Activated CD4-positive, CD25-positive, alpha-beta regulatory T cell (primary cell): ENCODE measurements at places on chromosomes 2 and 18.
A peak's percentile ranks its signal among the peaks of the same experiment; 100 is the strongest.

GRCh38 chr2:186205254-186205911, 280.7 kb upstream of the ZC3H15 start:
- no peak for DNase-seq

DNA sequence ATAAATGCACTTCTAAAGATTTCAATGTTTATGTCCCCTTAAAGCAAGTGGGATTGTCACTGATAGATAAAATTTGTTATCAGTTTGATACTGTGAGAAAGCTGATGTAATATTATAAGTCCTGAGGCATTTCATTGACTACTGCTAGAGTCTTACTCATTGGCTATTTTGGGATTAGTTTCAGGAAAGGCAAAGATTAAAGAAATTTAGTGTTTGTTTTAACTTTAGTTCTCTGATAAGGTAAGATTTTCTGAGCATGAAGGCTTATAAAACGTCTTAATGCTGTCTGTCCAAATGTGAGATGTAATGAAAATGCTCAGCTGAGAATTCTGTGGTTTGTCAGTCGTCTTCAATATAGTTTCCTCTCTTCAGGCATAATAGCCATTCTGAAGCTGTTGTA, 886.4 kb upstream of the CDH2 start:
- no peak for DNase-seq

DNA sequence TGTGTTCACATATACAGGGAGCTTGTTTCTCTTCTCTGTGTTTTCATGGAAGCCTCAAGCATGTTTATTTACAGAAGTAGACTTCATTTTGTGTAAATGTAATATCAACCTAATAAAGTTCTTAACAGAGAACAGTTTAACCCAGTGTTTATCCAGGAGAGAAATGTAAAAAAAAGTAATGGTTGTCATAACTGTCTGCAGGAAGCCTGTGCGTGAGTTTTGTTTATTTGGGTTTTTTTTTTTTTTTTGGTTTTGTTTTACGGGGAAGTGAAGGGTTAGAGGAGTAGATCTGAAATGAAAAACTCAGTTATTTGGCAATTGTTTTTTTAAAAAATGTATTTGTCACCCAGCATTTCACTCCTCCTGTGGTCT, 124.7 kb downstream of the RAPGEF4 start:
- no peak for DNase-seq

GRCh38 chr2:119549241-119549640, 5.0 kb downstream of the CFAP221 start:
- DNase-seq = no peak

DNA sequence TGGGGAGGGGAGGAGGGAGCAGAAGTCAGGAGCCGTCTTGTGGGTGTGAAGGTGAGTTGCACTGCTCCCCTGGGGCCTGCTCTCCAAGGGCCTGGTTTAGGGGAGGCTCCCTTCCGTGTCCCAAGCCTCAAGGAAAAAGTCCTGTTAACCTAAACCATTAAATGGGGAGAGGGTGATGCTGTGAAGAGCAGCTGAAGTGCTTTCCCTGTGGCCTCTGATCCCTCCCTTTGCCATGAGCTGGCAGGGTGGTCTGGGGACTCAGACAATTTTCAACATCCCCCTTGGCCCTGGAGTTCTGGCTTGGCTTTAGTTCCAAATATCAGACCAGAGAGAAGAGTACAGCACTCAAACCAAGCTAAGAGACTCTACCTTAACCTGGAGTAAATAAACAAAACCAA, 692 bp upstream of the POMC start:
- no peak for DNase-seq

DNA sequence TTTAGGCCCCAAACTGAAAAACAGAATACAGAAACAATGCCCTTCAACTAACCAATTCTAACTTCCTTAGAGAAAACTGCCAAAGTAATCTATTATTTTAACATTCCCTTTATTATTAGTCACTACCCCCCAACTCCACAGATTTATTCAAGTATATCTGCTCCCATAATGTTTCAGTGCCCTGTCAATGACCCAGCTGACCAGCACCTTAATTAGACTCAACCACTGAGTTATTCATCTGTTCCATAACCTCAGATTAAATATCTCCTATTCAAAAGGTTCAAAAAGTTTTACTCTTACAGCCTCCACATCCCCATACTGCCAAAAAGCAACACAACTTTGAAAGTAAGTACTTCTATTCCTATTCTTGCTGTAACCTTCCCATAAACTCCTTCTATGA, 202.4 kb downstream of the EXOC6B start:
- no peak for DNase-seq

- DNase-seq = peak; percentile 37
Measured at GRCh38 chr2:28391564-28392296, 928 bp upstream of the FOSL2 start.

- no peak for DNase-seq
Measured at GRCh38 chr18:74604774-74605173, 7.1 kb downstream of the ZNF407 start.

- no peak for DNase-seq
Measured at GRCh38 chr18:58544616-58545337, 84.1 kb downstream of the ALPK2 start.

DNA sequence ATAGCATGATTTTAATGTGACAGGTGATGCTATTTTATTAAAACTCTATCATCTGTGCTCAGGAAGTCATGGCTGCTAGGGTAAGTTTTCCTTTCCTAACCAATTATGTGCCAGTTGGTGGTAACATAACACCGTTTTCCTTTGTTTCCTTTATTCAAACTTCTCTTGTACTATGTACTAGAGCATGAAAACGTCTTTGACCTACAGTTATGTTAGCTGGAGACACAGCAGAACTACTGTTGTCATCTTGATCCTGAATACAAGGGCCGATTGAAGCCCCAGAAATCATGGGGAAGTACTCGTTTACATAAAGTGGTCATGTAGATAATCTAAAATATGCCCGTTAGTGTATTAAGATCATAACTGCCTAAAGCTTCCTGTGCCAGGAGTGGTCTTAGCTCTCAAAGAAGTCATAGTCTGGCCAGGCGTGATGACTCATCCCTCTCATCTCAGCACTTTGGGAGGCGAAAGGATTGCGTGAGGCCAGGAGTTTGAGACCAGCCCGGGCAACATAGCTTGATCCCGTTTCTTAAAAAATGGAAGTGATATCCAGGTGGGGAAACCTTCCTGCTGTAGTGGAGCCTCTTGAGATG, 20.5 kb downstream of the NEDD4L start:
- no peak for DNase-seq

- no peak for DNase-seq
Measured at GRCh38 chr2:11267931-11268330, 76.5 kb downstream of the ROCK2 start.

DNA sequence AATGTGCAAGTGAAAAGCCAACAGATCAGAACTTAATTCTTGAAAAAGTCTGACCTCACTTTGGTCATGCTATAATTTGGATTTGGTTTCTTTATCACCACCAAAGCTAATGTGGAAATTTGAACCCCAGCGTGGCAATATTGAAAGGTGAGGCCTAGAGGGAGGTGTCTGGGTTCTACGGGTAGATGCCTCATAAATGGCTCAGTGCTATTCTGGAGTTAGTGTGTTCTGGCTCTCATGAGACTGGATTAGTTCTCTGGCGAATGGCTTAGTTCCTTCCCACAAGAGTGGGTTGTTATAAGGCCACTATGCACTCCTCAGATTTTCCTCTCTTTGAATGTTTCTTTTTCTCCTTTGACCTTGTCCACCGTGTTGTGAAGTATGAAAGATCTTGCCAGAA, 22.3 kb downstream of the ORC4 start:
- DNase-seq = no peak

GRCh38 chr2:69547984-69548715, 95.4 kb downstream of the AAK1 start:
- no peak for DNase-seq

GRCh38 chr2:153595939-153596338, 117.4 kb upstream of the RPRM start:
- no peak for DNase-seq

- no peak for DNase-seq
Measured at GRCh38 chr2:140791802-140792201, 1339.0 kb downstream of the LRP1B start.

- DNase-seq = no peak
Measured at GRCh38 chr18:8681196-8681595, 24.2 kb upstream of the MTCL1 start.

DNA sequence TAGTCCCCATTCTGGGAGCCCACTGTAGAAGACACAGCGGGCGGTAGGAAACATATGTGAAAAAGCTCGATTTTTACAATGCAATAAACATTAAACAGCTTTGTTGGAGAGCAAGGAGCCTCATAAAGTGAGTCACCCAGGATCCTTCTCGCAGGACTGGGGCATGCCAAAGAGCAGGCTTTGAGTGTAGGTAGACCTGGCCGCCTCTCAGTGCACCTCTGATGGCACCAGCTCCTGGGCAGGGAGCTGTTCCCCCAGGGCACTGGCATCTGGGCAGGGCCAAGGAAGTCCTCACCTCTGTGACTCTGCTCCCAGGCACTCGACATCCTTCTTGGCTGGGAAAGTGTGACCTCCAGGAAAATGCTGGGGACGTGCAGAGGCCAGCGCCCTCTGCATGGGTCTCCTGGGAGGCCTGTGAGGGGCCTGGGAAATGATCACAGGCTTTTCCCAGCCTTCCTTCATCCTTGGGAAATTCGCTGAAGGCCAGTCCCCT, 94.2 kb downstream of the POLR1A start:
- no peak for DNase-seq

- no peak for DNase-seq
Measured at GRCh38 chr2:62760026-62760425, 54.5 kb downstream of the EHBP1 start.

GRCh38 chr18:49690312-49690711, 123.0 kb downstream of the ACAA2 start:
- no peak for DNase-seq

DNA sequence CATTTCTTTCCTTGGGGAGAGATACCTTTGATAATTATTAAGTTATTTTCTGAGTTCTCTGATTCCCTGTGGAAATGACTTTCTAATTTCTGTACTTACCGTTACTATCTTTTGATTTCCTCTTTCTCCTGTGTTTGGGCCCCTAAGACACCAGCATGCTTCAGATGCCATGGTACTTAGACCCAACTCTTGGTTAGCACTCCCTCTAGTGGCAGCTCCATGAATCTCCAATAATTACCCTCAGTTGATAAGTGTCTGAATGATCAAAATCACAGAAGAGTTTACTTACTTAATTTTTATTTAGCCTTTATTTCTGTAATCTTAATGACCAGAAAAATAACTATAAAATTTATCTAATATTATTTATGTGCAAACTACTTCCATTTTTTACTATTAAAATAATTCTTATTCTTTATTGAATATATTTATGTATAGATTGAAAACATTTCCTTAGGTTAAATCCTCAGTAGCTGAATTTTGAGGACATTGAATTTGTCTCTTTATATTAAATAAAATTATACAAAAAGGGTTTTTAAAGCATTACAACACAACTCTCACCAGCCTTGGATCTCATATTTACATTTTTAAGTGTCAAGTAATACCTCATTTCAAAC, 300.4 kb downstream of the KCNS3 start:
- DNase-seq = no peak

DNA sequence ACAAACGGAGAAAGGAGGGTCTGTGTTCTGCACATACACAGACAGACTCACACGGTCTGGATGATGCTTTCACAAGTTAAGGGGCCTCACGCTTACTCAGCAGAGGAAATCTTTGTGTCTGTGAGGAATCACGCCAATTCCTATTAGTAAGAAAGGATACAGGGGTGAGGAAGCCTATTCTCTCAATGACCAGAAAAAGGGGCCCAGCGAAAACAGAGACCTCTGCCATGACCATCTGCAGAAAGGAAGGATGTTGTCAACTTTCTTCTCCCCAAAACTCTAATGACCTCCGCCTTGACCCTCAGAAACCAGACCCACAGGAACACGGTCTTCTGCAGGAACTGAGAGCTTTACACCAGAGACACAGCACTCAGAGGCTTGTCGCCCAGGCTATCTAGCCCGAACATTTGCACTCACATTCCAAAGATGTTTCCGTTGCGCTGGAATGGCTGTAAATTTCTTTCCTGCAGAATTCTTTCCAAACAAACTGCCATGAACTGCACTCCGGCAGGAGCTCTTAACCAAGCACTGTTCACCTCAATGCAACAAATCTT, 186.3 kb downstream of the TCF4 start:
- DNase-seq = no peak

DNA sequence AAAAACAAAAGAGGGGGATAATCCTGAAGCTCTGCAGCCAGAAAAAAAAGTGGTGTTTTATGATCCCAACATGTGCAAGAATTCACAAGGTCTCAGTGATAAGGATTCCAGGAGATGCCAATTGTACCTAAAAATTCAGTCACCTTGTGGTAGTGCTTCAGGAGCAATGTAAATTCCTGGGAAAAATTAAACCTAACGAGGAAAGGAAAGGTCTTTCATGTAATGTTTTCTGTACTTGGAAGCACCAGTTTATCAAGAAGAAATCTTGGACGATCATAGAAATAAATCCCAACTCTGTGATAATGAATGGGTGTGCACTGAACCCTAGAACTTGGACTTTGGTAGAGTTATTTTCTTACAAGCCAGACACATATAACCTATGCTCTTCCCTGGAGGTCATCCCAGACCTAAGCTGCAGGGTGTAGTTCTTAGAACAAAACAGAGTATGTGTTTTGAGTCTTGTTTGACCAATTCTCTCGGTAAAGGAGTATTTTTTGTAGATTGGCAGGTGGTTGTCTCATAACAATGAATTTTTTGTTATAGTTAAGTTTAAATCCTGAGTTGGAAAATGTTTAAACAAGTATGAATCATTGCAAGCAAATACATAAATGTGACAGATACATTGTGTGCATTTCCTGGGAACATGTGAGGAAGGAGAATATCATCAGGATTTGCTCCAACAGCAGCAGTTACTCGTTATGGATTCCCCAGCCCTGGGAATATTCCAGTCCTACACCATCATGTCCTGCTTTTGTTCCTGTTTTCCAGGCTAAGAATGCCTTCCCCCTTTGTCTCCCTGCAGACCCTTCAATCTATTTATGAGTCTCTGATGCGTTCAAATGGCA, 224.6 kb downstream of the NAPG start:
- no peak for DNase-seq

- DNase-seq = no peak
Measured at GRCh38 chr2:159753797-159754196, 41.5 kb downstream of the MARCHF7 start.

- no peak for DNase-seq
Measured at GRCh38 chr2:236366397-236366796, 102.2 kb upstream of the ASB18 start.

DNA sequence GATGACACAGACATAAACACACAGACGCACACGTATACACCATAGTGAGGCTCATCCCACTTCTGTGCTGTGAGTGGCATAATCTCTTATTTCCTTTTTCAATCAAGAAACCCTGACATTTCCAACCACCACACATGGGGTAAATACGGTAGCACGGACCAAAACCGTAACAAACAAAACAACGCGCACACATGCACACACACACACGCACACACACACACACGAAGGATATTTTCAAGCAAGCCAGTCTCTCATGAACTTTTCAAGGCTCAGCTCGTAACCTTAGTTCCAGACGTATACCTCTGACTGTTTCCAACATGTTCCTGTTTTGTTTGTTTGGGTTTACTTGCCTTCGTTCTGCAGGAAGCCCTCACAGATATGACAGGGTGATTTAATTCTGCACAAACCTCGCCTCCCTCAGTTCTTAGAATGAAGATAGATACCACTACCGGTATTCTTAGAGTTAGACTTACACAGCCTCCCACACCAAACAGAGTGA, 119.8 kb downstream of the BCL2 start:
- DNase-seq = no peak
